Inflammatory macrophage (primary cell): ENCODE measurements at places on chromosomes 12 and 14.

- DNase-seq: no peak
These were observed 73.7 kb downstream of the CIT start for GRCh38 chr12:119803381-119803791.

DNA sequence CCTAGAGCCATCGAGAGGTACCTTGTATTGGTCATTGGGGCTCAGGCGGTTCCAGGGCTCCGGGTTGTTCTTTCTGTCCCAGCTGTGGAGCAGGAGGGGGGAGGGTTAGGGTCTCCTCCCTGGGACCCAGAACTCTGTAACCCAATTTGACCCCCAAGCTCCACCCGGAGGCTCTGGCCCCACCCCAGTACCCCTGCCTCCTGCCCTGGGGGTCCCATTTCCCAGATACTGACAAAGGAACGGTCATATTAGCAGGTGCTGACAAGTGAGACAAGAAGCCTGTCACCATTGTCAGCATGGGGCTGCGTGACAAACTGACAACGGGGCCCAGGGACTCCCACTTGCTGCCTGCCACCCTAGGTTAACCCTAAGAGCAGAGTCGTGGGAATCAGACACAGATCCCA lies 6.2 kb downstream of the SHMT2 start:
- DNase-seq: no peak

- DNase-seq: peak; percentile 54
These were observed 9.2 kb upstream of the PYGL start for GRCh38 chr14:50953502-50953901.

DNA sequence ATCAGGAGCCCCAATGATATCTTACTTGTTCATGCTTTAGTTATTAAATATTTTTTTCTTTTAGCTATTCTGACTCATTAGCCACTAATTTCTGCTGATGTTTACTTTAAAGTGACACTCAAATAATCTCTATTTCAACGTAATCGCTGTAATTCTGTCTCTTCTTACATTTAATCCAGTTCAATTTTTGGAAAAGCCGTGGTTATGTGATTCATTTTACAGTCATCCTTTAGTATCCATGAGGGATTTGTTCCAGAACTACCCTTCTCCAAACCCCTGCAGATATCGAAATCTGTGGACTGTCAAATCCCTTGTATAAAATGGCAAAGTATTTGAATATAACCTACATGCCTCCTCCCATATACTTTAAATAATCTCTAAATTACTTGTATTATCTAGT lies 1103.4 kb downstream of the LRFN5 start:
- no peak for DNase-seq

DNA sequence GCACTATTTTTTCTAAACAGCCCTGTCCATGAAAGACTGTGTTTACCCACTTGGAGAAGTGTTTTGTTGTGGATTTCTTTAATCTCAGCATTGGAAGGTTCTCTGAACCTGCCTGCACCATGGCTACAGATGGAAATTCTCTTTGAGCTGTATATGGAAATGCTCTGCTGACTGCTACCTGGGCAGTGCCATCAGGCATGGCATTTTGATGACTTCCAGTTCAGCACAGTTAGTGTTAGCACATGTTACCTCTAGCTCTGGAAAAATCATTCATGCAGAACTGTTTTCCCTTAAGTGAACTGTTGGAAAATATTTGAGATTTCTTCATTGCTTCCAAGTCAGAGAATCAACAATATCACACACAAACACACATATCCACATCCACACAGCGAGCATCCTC lies 52.6 kb upstream of the RIC8B start:
- DNase-seq: no peak

DNA sequence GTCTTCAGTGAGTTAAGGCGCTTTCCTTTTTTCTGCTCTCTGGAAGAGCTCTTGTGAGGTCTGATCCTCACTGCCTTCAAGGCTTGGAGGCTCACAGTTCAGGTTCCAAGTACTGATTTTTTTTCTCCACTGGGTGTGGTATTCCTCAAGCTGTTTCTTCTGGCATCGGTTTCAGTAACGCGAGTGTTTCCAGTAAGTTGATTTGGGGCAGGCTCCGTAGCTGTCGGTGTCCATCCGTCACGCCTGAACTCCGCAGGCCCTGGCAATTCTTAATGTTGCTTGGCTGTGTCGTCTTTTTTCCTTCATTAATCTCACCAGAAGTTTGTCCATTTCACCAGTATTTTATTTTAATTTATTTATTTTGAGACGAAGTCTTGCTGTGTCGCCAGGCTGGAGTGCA lies 30.6 kb downstream of the LRCOL1 start:
- DNase-seq: no peak

- DNase-seq: peak; percentile 85
These were observed 383.8 kb downstream of the PCNX1 start for GRCh38 chr14:71290960-71291466.

DNA sequence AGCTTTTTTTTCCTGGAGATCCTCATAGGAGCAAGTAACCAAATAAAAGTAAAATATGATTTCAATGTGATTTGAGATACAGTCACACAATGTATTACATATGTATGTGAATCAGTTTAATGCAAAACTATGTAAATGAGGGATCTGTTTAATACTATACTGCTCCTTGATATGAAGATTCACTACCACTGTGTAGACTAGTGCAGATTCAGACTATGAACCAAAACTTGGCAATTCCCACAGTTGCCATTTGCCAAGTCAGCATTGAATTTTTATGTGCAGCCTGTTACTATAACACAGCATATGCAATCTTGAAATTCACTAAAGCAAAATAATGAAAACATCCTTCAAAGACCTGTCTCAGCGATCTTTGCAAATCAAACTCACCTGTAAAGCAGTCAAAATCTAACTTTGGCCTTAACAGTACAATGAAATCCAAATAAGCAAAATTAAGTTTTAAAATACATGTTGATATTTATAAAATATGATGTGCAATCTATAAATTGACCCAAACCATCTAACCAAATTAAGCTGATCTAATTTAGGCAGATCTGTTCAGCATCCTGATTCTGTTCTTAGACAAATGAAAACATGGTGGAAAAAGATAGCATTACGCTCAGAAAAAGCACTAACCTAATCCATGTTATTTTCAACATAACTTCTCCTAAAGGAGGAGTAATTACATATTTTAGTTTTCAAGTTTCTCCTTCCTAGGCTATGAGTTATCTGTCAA lies 25.5 kb upstream of the LMNTD1 start:
- DNase-seq: no peak

GRCh38 chr12:18926188-18926587 lies 188.3 kb downstream of the CAPZA3 start:
- no peak for DNase-seq

DNA sequence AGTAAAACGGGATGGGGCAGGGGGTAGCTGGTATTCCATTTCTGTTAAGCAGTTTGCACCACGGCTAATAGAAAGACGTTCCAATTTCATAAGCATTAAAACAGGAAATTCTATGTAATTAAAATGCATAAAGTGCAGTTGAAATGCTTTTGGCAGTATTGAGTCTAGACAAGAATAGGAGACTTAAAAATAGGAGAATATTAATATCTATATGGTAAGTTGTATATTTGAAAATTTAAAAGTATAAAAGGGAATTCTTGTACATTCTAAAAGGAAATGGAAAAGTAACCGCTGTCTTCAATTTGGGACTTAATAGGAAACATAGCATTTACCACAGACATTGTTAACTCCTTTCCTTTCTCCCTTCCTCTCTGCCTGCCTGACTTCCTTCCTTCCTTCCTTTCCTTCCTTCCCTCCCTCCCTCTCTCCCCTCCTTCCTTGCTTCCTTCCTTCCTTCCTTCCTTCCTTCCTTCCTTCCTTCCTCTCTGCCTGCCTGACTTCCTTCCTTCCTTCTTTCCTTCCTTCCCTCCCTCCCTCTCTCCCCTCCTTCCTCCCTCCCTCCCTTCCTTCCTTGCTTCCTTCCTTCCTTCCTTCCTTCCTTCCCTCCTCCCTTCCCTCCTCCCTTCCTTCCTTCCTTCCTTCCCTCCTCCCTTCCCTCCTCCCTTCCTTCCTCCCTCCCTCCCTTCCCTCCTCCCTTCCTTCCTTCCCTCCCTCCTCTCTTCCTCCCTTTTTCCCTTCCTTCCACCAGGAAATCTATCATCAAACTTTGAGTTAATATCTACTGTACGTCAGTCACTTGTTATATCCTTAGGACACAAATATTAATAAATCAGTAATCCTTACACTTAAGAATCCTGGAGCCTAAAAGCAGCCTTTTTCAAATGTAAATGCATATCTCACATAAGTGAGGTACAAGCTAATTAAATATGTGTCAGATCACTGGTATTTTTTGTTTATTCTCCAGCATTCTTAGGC lies 1049.3 kb downstream of the GALC start:
- no peak for DNase-seq

DNA sequence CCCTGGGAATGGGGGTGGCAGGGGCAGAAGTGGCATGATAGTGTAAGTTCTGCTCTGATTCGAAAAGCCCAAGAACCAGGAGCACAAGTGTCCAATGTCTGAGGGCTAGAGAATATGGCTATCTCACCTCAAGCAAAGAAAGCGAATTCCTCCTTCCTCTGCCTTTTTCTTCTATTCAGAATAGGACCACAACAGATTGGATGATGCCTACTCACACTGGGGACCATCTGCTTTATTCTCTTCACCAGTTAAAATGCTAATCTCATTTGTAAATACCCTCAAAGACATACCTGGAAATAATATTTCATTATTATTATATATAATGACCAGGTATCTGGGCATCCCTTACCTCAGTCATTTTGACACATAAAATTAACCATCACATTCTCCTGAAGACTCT lies 808.7 kb downstream of the NRXN3 start:
- no peak for DNase-seq

DNA sequence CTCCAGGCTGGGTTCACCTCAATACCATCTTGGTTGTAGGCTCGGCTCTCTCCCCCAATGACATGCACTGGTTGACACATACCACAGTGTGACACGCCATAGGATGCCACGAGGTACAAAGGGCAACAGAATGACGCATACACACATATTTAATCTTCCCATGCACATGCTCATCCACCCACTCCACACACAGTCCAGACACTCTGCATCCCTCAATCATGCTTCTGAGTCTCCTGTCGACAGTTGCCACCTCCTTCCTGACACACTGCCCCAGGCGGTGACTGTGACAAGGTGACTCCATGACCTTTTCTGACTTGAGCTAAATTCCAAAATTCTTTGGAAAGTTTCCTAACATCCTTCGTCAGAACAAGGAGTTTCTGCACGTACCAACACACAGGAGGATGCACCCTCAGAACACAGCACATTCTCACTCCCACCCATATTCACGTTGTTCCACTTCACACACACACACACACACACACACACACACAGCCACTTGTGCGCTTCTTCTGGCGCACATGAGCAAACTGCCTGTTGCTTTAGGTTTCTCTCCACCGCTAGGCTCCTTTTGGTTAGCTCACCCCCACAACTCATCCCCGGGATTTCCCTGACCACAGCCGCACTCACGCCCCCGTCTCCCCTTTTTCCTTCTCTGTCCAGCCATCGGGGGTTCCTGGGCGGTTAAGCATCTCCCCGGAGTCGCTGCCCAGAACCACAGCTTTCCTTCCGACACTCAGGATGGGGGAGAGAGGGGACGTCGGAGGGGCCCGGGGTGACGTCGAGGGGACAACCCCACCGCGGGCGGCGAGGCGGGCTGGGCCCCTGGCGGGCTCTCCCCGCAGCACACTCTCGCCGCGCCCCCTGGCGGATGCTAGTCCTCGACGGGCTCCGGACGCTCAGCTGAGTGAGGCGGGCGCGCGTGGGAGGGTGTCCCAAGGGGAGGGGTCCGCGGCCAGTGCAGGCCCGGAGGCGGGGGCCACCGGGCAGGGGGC lies 536 bp upstream of the WNT1 start:
- peak; percentile 48 for DNase-seq
